Activated CD8-positive, alpha-beta T cell treated with anti-CD3 and anti-CD28 coated beads, Interleukin-2, amount 10 ng/mL, durations not matched to agents 7 days and 5 days (primary cell): ENCODE measurements at places on chromosomes 1 and 21. TPM values are rescaled to one million over a fixed set of nuclear protein-coding genes. Genes with fewer than 3 reads are reported as not detected.

The SPOCD1 gene
- not detected for total RNA-seq

The RNU1-2 gene
- 1,730 TPM for total RNA-seq

The UTS2 gene
- 0.16 TPM for total RNA-seq

The FCRLA gene
- not detected for total RNA-seq

The PLA2G5 gene
- not detected for total RNA-seq

The LIPI gene
- total RNA-seq, result not detected

The DNAI4 gene
- 3.6 TPM for total RNA-seq

The TCP10L gene
- 0.68 TPM for total RNA-seq

The UHMK1 gene
- total RNA-seq, result 57.0 TPM

The B3GALT2 gene
- total RNA-seq, result 0.63 TPM

The NECTIN4 gene
- total RNA-seq, result not detected

The GJC2 gene
- 4.1 TPM for total RNA-seq

The EFNA1 gene
- total RNA-seq, result not detected

The MPC2 gene
- total RNA-seq, result 66.1 TPM

The OPTC gene
- total RNA-seq, result not detected

The TNFRSF1B gene
- 274 TPM for total RNA-seq

The ELAPOR1 gene
- 1.9 TPM for total RNA-seq

The AIM2 gene
- total RNA-seq, result 1.8 TPM

The CYP4A22 gene
- not detected for total RNA-seq

The TACSTD2 gene
- not detected for total RNA-seq

The ROR1 gene
- not detected for total RNA-seq

The IL23R gene
- 0.47 TPM for total RNA-seq

The RAB3B gene
- 0.08 TPM for total RNA-seq

The HES3 gene
- not detected for total RNA-seq

The OR2M3 gene
- total RNA-seq, result not detected

The FAM89A gene
- 6.1 TPM for total RNA-seq

The MSH4 gene
- 0.34 TPM for total RNA-seq

The CFHR1 gene
- total RNA-seq, result not detected

The VCAM1 gene
- total RNA-seq, result 0.11 TPM

The TMPRSS3 gene
- total RNA-seq, result 9.9 TPM

The STX12 gene
- 23.9 TPM for total RNA-seq

The SPATA21 gene
- total RNA-seq, result not detected

The ALPL gene
- not detected for total RNA-seq

The RXRG gene
- not detected for total RNA-seq

The ABCG1 gene
- total RNA-seq, result 6.7 TPM

The AMY1C gene
- total RNA-seq, result not detected

The CFAP410 gene
- 17.4 TPM for total RNA-seq

The COL8A2 gene
- total RNA-seq, result not detected

The GJB5 gene
- total RNA-seq, result not detected

The KRTAP10-11 gene
- total RNA-seq, result not detected

The TSPAN2 gene
- total RNA-seq, result 0.31 TPM

The RCSD1 gene
- total RNA-seq, result 145 TPM

The DCAF8 gene
- 81.9 TPM for total RNA-seq

The VN1R5 gene
- total RNA-seq, result not detected

The LRRC38 gene
- not detected for total RNA-seq

The ZNF695 gene
- total RNA-seq, result 1.0 TPM

The CHRM3 gene
- total RNA-seq, result not detected

The RYR2 gene
- total RNA-seq, result not detected

The L1TD1 gene
- not detected for total RNA-seq

The REG4 gene
- 15.3 TPM for total RNA-seq

The LENEP gene
- 1.1 TPM for total RNA-seq

The PRAMEF33 gene
- total RNA-seq, result not detected
